ENCODE measurements at places on chromosomes 2 and 18. TPM values are rescaled to one million over a fixed set of nuclear protein-coding genes. Genes with fewer than 3 reads are reported as not detected.

The ICA1L gene
- total RNA-seq, result 9.0 TPM

The ALPP gene
- total RNA-seq, result not detected

The HTR2B gene
- 0.50 TPM for total RNA-seq

The KCTD18 gene
- total RNA-seq, result 10.4 TPM

The FABP1 gene
- total RNA-seq, result not detected

The COLEC12 gene
- total RNA-seq, result 25.1 TPM

The DSC3 gene
- 1.0 TPM for total RNA-seq

The DPY30 gene
- total RNA-seq, result 39.9 TPM

The CD8B gene
- total RNA-seq, result 1.8 TPM

The FEV gene
- not detected for total RNA-seq

The CXCR1 gene
- 0.97 TPM for total RNA-seq

The COL6A3 gene
- 145 TPM for total RNA-seq

The GAL3ST2 gene
- 0.44 TPM for total RNA-seq

The EN1 gene
- total RNA-seq, result not detected

The RASGRP3 gene
- 53.7 TPM for total RNA-seq

The FKBP1B gene
- total RNA-seq, result 4.6 TPM

The VSNL1 gene
- 26.6 TPM for total RNA-seq
